IPS DF 6.9 (cell line): ENCODE measurements at places on chromosomes 4 and X.

GRCh38 chrX:43644124-43644701 is 11.9 kb upstream of the MAOA start:
- DNase-seq: no peak

- DNase-seq: no peak
These were observed 8.9 kb downstream of the POLA1 start for GRCh38 chrX:24702362-24703184.

DNA sequence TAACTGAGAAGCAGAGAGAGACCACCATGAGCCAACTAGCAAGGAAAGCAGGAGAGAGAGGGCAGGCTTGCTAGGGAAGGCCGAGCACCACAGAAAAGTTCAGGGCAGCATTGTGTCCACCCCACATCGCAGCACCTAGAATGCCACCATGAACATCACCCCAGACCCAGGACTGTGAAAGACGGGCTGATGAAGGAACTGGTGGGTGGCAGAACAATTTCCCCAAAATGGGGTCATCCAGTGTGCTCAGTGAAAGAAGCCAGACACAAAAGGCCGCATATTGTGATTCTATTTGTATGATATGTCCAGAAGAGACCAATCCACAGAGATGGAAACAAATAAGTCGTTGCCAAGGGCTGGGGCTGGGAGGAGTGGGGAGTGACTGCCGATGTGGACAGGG is 16.8 kb downstream of the PNMA6E start:
- no peak for DNase-seq

- DNase-seq: no peak
These were observed 28.8 kb downstream of the RPS6KA3 start for GRCh38 chrX:20237864-20238263.

DNA sequence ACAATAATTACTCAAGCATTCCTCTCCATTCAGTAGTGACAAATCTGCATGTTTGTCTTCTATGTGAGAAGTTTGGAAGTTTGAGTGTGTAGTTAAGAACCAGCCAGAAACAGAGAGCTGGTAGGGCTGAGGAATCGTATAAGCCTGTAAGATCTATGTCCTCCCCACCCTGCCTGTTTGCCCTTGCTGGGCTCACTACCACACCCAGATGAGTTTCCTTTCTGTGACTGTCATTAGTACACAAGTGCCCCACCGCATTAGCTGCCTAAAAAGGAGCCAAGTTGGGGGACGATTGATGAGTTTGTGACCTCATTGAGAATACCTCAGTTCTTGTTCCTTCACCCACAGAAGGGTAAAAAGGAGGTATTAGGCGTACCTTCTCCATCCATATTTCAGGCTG is 28.3 kb downstream of the DOCK11 start:
- DNase-seq: no peak

DNA sequence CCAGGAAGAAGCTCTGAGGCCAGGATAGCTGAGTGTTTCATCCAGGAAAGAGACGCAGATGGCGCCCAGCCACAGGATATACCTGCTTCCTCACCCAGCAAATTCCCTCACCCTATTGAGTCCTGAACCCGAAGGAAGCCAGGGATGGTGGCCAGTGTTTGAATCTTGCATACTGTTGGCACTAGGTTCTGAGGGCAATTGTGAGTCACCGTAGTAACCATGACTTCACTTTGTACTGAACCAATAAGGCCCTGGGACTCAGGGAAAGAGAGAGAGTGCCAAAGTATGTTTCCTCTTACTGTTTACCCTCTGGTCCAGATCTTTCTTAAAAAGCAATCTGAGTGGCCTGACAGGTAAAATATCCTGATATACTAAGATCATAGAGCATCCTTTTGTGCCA is 25.6 kb upstream of the SMIM10L2A start:
- DNase-seq: no peak

GRCh38 chr4:112593438-112594133 is 43.1 kb downstream of the ZGRF1 start:
- DNase-seq: no peak

DNA sequence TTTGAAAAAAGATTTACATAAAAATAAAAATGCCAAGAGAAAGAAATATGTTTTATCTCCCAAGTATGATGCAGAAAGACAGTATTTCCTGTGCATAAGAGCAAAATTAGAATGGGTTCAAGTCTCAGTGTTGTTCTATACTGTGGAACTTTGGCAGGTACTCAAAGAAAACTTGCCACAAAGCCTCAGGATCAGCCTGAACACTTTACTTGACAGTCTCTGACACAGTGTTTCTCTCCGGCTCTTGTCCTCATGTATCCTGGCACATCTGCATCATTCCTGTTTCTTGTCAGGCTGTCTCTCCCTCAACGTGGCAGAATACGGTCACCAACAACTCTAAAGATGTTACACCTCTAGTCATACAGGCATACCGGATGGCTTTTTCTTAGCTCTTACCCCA is 273.7 kb downstream of the ARHGAP24 start:
- no peak for DNase-seq

DNA sequence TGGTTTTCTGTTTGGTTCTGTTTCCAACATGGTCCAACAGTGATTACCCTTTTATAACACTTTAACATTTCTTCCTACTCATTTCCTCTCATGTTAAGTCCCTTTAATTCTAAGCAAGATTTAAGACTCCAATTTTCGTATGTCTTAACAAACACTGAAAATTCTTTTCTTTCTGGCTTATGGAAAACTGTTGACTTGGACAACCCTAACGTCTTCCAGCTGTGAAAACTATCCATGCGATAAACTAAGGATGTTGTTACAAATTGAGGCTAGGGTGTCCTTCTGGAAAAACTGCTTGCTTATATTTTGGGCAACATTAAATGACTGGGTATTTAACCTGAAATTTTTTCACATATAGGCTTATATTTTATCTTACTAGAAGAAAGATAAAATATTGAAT is 33.9 kb upstream of the RTL3 start:
- no peak for DNase-seq

DNA sequence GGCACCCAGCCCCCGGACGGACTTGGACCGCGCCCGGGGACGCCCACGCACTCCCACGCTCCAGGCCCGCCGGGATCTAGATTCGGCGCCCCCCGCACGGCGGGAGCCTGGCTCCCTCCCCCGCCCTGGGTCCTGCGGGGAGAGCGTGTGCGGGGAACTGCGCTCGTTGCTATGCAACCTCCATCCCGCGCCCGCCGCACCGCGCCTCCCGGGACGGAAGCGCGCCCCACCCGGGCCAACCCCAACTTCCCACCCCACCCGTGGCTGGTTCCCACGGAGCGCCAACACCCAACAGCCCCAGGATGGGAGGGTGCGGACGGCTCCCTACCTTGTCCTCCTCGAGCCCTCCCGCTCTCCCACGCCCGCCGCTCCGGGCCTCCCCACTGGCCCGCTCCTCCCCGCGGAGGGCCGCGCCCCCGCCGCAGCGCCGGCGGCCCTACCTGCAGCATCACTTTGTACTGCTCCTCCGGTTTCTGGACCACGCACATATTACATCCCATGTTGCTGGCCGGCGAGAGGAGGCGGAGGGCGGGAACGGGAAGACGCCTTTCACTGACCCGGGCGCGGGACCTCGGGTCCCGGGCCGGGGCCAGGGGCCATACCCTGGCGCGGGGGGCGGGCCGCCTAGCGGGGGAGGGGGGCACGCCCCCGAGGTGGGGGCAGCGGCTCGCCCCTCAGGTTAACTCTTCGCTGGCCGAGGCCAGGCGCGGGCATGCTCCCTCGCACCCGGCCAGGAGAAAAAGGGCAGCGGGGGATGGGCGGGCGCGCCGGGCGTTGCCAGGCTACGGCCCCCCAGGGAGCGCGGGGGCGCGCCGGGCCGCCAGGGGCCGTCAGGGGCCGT is at the start of gene PDZD4:
Gene PDZD4, minus strand, starts transcription at position 746 of the 841 bp plus-strand sequence. Its CDS starts 246 bp downstream, at position 500.
- DNase-seq: no peak

DNA sequence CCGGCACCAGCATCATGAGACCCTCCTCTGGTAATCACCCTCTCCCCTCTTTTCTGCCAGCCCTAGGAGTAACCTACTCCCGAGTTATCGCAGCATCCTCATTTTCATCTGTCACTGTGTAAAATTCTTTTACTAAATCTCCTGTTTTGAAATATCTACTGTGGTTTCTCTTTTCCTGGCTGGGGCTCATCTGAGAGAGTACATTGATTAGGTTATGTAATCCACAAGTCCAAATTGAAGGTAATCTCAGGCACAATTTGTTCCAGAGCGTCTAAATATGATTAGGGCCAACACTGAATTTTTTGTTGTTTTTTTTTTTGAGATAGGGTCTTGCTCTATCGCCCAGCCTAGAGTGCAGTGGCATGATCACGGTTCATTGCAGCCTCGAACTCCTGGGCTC is 142.4 kb downstream of the SMIM20 start:
- DNase-seq: no peak

- DNase-seq: no peak
These were observed 907.1 kb downstream of the RPA4 start for GRCh38 chrX:97790850-97791249.

DNA sequence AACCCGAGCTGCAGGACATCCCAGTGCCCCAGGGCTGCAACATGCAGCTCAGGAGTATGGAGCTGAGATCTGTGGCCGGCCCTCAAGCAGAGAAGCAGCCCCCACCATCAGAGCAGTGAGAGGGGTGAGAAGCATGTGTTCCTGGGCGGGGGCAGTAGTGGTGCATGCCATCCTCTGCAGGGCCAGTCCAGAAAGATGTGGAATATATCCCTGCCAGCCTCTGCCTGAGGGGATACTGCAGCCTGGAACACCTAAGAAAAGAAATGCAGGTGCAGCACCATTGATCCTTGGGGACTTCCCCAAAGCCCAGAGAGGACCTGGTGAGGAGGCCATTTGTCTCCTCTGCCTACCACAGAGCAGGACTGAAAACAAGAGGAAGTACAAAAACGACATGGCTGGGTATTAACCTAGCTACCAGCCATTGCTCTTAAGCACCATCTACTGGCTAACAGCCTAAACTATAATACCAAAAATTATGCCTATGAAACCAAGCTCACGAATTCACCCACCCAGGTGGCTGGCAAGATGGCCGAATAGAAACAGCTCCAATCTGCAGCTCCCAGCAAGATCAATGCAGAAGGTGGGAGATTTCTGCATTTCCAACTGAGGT is 158.8 kb downstream of the ADGRA3 start:
- no peak for DNase-seq

GRCh38 chrX:46375831-46376230 is 169.4 kb downstream of the ZNF674 start:
- no peak for DNase-seq

DNA sequence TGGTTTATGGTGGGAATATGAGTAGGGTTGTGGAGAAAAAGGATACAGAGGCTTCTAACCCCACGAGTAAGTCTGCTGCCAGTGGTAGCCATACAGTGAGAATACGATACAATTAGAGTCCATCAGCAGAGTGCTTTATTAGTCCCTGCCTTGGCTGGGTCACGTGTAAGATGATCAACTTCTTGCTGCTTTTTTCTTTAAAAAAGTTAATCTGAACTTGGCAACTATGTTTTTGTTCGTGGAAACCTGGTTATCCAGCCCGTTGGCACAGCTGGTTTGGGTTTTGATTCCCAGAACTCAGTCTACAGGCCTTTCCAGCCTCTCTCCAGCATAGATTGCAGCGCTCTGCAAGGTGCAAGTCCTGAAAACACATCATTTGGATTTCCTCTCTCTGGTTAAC is 53.1 kb upstream of the LSM6 start:
- no peak for DNase-seq

DNA sequence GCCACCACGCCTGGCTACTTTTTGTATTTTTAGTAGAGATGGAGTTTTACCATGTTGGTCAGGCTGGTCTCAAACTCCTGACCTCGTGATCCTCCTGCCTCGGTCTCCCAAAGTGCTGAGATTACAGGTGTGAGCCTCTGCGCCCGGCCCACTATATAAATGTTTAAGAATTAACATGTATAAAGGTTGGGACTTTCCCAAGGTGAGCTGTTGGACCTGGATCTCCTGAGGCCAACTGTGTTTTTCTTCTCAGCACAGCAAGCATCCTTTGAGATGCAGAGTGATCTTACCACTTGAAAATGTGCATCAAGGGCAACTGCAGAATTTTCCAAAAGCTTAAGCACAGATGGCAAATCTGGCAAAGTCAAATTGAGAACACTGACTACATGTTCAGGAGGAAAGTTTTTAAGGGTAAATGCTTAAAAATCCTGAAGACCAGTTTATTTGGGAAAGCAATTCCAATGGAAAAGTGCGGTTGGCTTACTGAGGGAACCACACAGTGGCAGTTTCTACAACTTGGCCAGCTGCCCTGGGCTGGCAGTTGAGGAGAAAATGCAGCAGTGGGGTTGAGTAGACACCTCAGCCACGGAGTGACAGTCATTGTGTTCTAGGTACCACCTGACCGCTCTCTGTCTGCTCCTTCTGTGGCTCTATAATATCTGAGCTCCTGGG is 168.9 kb downstream of the CBR4 start:
- DNase-seq: no peak

DNA sequence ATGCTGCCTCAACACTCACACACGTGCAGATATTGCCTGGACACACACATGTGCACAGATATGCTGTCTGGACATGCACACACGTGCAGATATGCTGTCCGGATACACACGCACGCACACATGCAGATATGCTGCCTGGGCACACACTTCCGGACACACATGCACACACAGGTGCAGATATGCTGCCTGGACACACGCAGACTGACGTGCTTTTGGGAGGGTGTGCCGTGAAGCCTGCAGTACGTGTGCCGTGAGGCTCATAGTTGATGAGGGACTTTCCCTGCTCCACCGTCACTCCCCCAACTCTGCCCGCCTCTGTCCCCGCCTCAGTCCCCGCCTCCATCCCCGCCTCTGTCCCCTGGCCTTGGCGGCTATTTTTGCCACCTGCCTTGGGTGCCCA is 14.7 kb downstream of the FGFRL1 start:
- DNase-seq: no peak

- no peak for DNase-seq
These were observed 70.2 kb upstream of the NUDT6 start for GRCh38 chr4:122992641-122993040.

DNA sequence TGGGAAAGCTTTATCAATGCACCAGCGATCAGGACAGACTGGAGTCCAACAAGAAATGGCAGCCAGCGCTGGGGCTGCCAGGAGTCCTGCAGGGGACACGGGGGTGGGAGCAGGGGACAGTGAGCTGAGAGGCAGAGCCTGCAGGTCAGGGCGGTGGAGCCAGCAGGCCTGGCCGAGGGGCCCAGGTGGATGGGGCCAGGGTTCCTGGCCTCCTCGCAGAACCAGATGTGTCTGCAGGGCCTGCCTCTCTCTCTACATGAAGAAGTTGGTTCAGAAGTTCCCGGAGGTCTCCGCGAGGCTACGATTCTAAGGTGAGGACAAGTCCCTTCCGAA is 63.6 kb downstream of the CPZ start:
- DNase-seq: no peak

DNA sequence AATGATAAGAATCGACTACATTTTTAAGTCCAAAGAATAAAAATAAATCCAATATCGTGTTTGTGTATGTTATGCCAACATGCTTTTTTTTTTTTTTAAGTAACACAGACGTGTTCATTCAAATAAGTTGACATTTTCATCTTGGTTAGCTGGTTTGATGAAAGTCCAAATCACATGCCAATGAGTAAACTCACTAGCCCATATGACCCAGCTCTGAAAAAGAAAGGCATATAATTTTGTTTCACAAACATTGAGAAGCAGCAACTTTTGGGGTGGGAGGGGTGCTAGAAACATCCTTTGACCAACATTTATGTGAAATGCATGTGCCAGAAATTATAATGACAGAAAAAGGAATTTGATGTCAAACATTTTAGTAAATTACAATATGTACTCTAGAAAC is 61.6 kb upstream of the SPP1 start:
- no peak for DNase-seq

GRCh38 chr4:54001668-54002365 is 62.6 kb downstream of the CHIC2 start:
- no peak for DNase-seq
